ENCODE measurements at places on chromosomes 16 and 17.
A peak's percentile ranks its signal among the peaks of the same experiment; 100 is the strongest.

DNA sequence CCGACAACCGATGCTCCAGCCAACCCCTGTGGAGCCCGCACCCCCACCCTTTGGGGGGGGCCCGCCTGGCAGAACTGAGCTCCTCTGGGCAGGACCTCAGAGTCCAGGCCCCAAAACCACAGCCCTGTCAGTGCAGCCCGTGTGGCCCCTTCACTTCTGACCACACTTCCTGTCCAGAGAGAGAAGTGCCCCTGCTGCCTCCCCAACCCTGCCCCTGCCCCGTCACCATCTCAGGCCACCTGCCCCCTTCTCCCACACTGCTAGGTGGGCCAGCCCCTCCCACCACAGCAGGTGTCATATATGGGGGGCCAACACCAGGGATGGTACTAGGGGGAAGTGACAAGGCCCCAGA is 17.9 kb downstream of the NGFR start:
- DNase-seq: no peak

GRCh38 chr17:75509528-75510258 is 5.6 kb downstream of the CASKIN2 start:
- DNase-seq: no peak

DNA sequence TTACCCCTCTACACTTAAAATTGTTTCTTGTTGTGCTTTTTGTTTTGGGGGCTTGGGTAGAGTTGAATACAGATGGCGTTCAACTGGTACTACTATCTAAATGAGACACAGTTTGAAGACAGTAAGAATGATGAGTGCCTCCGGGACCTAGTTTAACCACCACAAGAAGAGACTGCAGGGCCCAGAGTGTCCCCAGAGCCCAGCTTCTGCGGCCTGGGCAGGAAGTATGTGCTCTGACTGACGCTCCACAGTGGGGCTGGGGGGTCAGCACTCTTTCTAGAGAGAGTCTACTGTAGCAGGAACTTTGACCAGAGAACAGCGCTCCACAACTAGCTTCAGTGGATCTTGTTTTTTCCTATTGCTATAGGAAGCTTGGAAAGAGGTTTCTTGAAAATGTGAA is 174.0 kb downstream of the VPS53 start:
- no peak for DNase-seq

DNA sequence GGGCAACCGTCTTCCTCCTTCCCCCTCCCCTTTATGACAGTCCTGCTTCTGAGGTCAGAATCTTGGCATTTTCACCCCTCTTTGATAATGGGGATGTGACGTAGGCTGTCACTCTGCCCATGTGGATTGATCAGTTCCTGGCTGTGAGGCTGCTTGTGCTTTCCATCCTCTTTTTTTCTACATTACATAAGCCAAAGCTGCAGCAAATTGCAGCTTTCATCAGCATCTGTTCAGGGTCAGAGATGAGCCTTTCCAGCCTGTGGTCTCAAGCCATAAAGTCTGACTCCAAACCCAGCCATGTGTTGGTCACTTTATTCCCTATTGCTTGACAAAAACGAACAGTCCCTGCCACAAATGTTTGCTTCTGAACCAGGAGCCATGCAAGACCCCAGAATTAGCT is 535.1 kb downstream of the CDH11 start:
- no peak for DNase-seq

DNA sequence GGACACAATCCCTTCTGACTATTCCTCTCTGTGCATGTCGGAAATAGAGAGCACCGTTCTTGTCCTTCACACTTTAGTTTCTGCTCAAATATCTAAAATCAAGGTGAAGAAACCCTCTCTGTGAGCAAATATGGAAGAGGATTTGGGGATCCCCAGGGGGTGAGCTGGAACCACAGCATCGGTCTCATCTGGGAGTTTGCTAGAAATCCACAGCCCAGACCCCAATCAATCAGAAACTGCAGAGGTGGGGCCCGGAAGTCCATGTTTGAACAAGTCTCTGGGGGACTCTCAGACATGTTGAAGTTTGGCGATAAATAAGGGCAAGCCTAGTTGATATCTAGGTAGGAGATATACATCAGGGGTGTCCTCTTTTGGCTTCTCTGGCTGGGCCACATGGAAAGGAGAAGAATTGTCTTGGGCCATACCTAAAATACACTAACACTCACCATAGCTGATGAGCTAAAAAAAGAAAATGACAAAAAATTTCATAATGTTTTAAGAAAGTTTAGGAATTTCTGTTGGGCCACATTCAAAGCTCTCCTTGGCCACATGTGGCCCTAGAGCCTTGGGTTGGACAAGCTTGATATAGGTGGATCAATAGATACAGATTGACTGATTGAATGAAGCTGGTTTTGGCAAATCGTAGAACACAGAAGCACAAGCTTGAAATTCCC is 168.0 kb upstream of the FOXF1 start:
- no peak for DNase-seq

- DNase-seq: no peak
Observed at GRCh38 chr16:46482895-46483294, 138.3 kb downstream of the SHCBP1 start.

DNA sequence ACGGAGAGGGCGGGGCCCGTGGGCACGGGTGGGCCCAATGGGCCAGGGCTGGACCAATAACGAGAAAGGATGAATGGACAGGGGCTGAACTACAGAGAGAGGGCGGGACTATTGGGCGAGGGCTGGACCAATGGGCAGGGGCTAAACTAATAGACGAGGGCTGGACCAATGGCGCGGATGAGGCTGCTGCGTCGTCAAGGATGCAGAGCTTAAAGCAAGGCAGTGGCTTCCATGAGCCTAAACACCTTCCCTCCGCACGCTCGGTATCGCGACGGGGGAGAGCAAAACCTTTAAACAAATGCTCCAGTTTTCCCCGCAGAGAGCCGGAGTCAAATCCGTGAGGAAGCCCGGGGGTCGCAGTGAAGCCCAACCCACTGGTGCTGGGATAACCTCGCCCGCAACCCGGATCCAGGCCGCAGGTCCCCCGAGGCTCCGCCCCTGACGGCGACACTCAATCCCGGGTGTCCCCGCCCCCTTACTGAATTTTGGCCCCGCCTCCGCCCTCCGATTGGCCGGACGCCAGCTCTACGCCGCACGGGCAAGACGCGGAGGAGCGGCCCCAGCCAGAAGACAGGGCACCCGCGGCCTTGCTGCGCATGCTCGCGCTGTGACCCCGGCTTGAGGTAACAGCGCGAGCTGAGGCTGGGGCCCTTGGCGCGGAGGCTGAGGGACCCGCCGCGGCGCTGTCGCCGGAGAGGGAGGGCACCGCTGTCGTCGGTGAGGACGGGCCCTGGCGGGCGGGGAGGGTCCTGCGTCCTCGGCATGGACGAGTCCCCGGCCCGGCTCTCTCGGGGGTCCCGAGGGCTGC is at the start of gene FLYWCH2:
Gene FLYWCH2 (plus strand): TSS at position 566 of the 808 bp plus-strand sequence. CDS start 13,235 bp downstream, outside the sequence.
- DNase-seq: peak; percentile 100

DNA sequence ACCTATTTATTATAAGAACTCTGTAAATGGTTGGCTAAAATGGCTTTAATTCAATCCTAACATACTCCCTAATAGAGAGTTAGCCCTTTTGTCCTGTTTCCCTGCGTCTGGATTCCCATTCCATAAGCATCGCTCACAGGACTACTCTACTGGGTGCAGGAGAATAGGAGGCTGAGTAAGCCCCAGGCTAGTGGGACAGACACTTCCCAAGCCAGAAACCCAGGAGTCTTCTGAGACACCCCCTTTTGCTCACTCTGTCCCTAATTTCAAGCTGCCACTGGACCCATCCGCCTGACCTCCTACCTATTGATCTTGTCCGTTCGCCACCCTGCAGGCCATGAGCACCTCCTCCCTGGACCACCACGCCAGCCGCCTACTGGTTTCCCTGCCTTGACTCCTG is 16.7 kb upstream of the TOB1 start:
- no peak for DNase-seq

DNA sequence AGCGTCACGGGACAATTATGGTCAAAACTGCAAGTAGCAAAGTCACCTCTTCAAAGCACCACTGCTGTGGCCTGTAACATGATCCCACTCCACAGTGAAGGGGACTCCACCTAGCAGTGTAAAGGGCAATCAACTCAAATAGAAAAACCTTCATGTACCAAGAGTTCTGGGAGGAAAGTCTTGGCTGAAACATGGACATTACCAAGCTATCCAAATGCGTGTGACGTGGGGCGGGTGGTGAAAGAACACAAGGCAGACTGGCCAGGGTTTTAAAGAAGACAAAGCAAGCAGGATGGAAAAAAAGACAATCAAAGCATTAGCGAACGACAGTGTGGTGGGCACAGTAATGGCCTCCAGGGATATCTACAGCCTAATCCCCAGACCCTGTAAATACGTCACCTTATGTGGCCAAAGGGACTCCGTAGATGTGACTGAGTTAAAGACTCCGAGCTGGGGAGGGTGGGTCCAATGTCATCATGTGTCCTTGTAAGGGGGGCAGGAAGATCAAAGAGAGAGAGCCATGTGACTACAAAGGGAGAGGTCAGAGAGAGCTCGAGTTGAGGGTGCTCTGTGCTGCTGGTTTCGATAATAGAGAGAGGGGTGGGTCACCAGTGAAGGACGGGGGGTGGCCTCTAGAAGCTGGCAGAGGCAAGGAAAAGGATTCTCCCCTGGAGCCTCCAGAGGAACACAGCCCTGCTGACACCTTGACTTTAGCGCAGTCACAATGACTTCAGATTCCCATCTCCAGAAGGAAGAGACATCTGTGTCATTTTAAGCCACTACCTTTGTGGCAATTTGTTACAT is 6.0 kb downstream of the HSDL1 start:
- no peak for DNase-seq

DNA sequence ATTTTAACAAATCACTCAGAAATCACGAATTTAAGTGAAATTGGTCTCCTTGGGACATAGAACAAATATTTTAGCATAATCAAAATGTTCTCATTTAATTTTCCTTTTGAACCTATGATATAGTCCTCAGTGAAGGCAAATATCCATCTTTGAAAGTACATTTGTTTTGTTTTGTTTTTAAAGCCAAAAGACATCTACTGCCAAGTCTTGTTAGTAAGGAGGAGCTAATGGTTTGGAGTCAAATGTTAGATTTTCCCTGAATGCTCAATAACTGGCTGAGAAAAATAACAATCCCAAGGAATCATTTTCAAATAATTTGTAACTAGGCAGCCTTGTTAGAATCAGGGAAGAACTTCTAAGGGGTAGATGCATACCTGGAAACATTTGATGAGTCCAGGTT is 302.9 kb upstream of the MAF start:
- no peak for DNase-seq

DNA sequence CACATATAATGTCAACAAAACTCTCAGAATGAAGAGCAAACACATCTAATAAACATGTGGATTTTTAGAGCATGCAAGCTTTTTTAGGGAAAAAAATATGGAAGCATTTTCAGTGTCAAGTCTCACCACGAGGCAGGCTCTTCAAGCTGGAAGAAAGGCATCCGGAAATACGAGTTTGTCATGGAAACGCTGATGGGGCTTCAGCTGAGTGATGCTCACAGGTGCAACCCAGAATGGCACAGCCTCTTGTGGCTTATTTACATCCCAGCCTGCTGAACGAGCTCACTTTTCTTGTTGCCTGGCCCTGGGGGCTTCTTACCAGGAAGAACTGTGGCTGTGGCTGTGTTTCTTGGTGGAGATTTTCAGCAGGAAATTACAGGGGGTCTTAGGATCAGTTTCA is 24.1 kb upstream of the DYNLL2 start:
- no peak for DNase-seq

- DNase-seq: no peak
Observed at GRCh38 chr17:78946631-78947030, 21.4 kb upstream of the TIMP2 start.

DNA sequence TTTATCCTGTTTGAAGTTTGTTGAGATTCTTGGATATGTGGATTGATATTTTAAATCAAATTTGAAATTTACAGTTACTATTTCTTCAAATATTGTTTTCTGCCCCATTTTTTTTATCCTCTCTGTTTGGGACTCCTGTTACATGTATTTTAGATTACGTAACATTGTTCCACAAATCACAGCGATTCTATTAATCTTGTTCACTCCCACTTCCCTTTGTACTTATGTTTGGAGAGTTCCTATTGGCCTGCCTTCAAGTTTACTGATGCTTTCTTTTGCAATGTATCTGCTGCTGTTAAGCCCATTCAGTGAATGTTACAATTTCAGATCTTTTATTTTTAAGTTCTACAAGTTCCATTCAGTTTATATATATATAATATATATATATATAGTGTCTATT is 288.3 kb upstream of the TNRC6C start:
- no peak for DNase-seq

GRCh38 chr17:31554930-31555329 is 163.5 kb downstream of the RAB11FIP4 start:
- DNase-seq: no peak

DNA sequence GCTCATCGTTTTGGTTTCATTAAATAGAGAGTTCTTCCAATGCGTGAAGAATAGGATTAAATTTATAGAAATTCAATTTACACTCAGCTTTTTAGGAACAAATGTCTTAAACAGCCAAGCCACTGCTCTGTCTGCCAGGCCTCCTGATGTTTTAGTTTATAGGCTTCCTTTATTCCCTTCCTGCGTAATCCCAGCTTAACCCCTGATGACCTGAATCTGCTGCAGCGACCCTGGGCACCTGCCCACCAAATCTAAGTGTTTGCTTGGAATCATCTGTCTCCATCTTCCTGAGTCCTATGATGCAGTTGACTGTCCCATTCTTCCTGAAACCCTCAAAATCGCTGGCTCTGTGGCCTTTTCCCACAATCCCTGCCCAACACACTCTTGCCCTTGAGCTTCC is 179.9 kb downstream of the GSG1L start:
- no peak for DNase-seq

GRCh38 chr16:72469932-72470331 is 298.0 kb upstream of the PMFBP1 start:
- no peak for DNase-seq

- no peak for DNase-seq
Observed at GRCh38 chr17:16085066-16085699, 85.6 kb downstream of the TTC19 start.

- no peak for DNase-seq
Observed at GRCh38 chr17:50027172-50027880, 28.6 kb upstream of the ITGA3 start.

DNA sequence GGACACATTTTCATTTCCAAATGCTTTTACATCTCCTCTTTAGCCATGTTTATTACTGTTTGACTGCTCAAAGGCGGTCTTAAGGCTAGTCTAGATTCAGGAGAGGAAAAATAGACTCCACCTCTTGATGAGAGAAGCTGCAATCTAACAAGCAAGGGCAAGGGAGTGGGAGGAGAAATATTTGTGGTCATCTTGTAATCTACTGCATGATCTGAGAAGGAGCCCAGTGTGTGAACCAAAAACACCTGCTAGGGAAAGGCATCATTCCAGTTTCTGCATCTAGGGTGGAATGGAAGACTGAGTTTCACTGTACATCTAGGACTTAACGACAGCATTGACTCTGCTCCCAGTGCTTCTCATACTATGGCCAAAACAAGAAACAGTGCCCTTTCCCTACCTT is 232.2 kb upstream of the HS3ST3A1 start:
- DNase-seq: no peak

DNA sequence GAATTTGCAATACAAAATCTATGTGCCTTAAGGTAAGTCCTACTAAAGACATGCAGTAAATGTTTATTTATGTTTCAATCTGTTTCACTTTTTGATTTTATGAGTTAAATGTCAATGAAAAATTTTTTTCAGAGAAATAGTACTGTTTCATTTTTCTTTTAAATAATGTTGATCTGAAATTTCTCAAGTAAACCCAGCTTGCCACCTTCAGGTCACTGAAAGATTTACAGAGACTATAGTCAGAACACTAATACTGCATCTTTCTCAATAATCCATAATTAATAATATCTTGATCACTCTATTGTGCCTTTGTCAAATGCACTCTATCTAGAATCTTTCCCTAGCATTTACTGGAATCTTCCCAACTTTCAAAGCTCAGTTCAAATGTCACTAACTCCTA is 6.5 kb upstream of the DHX40 start:
- DNase-seq: no peak

Measured in stimulated activated CD8-positive, alpha-beta memory T cell treated with anti-CD3 and anti-CD28 coated beads, Interleukin-2, amount 100 ng/mL, for 1 hour (primary cell).